Stimulated activated CD8-positive, alpha-beta memory T cell treated with anti-CD3 and anti-CD28 coated beads, Interleukin-2, amount 100 ng/mL, for 48 hours (primary cell): ENCODE measurements at places on chromosomes 7 and 10.
A peak's percentile ranks its signal among the peaks of the same experiment; 100 is the strongest.

- no peak for DNase-seq
Measured at GRCh38 chr10:71388583-71389310, 8.0 kb upstream of the CDH23 start.

- no peak for DNase-seq
Measured at GRCh38 chr10:28220811-28221210, 82.1 kb downstream of the MPP7 start.

GRCh38 chr10:89944138-89944537 lies 242.7 kb downstream of the KIF20B start:
- DNase-seq = no peak

GRCh38 chr7:38339953-38340819 lies 66.8 kb upstream of the TARP start:
- no peak for DNase-seq

DNA sequence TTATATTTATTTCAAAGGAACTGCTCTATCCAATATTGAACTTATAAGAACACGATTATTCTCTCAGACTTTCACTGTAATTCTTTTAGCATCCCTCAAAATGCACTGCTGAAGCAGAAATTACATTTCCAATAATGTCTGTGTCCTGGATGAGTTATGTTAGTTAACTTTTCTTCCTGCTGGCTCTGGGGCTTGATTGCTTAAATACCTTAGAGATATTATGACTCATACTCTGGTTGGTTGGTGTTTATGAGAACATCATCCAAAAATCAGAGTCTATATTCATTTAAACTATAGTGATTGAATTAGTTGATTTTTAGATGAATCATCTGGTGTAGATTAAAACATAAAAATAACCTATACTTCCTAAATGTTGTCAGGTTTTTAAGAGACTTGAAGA lies 246.3 kb upstream of the VWC2 start:
- DNase-seq = no peak

- no peak for DNase-seq
Measured at GRCh38 chr7:127766831-127767459, 115.0 kb downstream of the SND1 start.

GRCh38 chr10:14063531-14064285 lies 267.0 kb downstream of the FRMD4A start:
- DNase-seq = no peak

GRCh38 chr10:114117728-114118127 lies 56.3 kb downstream of the CCDC186 start:
- no peak for DNase-seq

- DNase-seq = no peak
Measured at GRCh38 chr7:103729026-103729425, 260.4 kb downstream of the RELN start.

DNA sequence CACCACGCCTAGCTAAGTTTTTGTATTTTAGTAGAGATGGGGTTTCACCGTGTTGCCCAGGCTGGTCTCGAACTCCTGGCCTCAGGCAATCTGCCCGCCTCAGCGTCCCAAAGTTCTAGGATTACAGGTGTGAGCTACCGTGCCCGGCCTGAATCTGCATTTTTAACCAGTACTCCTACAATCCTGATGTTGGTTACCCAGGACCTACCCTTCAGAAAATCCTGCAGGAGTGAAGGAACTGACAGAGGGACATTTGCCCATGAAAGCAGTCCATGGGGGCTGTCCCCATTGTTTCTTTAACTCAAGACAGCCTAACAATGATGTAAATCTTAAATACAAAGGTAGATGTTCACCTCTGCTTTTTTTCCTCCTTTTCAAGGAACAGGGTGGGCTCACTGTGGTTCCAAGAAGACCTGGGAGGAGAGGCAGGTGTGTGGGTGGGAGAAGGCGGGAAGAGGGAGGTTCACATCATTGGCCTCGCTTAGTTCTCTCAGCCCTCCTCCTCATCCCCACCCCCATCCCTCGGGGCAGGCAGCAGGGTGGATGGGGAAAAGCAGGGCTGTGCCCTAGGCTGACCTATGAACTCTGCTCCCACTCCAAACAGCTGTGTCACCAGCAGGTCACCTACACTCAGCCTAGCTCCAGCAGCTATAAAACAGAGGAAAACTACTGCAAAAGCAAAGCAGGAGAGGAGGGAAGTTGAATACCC lies 13.5 kb downstream of the LRRC20 start:
- no peak for DNase-seq

DNA sequence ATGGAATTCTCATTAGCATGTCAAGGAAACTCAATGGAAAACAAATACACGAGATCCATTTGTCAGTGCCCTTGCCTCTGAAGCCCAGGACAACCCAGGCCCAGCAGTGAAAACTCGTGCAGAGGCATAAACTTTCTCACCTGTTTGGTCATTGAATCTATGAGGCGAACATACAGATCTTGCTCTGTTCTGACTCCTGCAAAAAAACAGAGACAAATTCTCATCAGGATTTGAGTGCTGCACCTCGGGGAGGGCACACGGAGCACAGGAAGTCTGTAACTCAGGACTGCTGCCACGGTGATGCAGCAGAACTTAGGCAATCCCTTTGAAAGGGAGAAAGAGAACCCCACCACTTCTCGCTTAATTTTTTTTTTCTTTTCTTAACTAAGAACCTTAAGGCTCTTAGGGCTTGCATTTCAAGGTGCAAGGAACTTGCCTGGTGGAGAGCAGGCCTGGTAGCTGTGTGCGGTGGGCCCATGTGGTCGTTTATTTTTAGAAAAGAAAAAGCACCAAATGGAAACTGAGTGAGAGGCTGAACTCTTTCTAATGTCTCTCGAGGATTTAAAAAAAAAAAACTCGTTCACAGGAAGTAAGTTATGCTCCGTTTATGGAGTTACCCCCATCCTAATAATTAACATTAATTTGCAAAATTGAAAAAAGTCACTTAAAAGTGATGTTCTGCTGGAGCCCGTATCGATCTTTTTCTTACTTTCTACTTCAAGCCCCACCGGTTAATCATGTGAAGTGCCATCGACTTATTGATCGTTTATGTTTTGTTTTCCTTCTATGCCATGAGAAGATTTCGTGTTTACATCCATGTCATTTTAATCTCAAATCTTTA lies 1.8 kb downstream of the EBF3 start:
- DNase-seq = no peak

DNA sequence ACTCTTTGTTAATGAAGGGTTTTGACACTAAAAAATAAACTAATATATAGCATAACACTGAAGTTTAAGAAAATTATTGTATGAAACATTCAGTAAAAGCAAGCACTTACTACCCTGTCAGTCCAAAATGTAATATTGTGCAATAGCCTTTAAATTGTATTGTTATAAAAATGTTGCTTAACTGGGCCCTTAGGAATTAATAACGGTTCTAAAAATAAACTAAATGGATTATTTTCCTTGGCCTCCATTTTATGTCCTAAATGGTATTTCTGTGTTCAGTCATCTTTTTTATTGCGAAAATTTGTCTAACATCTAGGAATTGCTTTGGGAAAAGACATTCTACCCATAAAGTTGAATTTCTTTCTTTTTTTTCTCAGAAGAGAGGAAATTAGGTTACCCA lies 49.0 kb upstream of the ABI1 start:
- no peak for DNase-seq

GRCh38 chr7:71429083-71429482 lies 297.1 kb downstream of the GALNT17 start:
- no peak for DNase-seq

GRCh38 chr7:135825406-135825805 lies 76.8 kb upstream of the FAM180A start:
- no peak for DNase-seq

DNA sequence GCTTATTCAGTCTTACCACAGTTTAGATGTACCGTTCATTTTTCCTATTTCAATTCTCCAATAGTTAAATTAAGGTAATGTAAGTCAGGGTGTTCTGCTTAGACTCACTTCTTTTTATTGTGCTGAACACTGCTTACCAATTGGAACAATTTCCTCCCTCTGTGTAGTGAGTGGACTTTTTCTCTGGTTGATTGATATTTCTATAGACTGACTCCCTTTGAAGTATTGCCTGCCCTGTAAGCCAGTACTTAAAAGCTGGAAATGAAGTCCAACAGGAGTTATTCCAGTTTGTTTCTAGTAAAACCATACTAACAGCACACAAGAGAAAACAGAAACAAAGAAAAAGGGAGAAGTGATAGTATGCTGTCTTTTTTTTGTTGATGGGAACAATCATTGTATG lies 1674.9 kb downstream of the REEP3 start:
- DNase-seq = no peak

- no peak for DNase-seq
Measured at GRCh38 chr10:94293354-94293753, 69.4 kb downstream of the NOC3L start.

DNA sequence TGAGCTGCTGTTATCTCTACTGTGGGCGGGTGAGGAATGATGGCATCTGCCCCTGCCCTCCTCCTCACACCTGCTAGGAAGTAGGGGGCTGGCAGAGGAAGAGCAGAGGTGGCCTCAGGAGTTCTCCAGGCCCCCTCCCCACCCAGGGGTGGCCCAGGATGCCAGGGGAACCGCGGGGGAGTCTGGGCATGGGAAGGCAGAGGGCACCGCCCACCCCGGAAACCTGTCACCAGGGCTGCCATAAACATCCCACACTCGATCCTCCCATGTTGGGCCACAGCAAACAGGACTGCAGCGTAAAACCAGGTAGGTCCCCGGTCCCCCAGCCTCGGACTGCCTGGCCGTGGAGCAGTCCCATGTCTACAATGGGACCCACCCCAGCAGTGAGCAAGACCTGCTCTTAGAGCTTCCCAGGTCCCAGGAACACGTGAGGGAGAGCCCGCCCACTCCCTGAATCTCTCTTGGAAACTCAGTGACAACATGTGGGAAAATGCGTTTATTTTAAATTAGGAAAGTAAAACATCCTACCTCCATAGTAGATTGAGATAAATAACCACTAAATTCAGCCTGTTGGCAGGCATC lies 23.4 kb downstream of the EBF3 start:
- no peak for DNase-seq

GRCh38 chr7:55181762-55182161 lies 162.9 kb downstream of the EGFR start:
- DNase-seq = no peak

DNA sequence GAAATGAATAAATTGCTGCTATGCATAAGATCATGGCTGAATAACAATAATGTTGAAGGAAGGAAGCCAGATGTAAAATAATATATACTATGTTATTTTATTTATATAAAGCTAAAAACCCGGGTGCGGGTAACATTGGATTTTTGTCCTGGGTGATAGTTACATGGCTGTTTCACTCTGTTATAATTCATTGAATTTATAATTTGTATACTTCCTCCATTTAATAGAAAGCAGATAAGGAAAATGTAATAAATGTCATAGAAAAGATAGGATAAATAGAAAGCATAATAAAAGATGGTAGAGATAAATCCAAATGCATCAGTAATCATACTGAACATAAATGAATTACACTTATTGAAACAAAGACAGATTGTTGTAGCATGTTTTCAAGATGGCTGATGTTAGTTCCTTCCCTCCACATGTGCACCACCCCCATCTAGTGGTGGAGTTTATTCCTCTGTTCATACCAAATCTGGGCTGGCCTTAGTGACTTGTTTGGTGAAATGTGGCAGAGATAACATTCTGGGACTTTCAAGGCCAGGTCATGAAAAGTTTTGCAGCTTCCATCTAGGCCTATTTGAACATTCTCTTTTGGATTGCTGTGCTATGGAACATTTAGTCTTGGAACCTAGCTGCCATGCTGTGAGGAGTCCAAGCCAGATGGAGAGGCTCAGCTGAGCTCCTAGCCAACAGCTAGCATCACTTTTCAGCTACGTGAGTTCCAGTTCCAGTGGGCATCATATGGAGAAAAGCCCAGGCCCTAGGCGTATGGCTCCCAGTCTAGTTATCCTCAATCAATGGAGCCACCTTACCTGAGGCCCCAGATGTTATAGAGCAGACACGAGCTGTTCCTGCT lies 46.9 kb downstream of the AHCYL2 start:
- peak; percentile 6 for DNase-seq

DNA sequence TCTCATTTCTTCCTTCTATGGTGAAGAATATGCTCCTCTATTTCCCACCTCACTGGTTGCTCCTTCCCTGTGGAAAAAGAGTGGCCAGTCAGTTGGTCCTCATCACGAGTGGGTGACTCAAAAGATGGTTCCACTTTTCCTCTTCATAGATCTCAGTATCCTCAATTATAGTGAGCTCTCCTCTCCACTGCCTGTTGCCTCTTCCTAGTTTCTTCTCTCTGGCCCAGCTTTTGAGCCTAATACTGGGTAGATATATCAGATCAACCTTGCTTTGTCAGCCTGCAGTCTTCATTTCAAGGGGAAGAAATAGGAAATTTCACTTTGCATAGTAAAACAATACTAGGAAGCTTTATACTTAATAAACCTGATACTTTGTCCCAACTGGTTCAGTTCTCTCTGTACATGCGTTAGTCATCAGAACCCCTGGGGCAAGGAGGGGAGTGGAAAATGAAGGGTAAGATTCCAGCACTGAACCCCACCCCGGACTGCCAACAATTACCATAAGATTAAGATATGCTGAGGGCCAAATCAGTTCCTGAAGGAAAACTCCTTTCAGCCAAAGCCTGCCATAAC lies 15.5 kb upstream of the WNT16 start:
- DNase-seq = no peak

GRCh38 chr7:146146831-146147486 lies 30.4 kb downstream of the CNTNAP2 start:
- DNase-seq = no peak

GRCh38 chr10:97174276-97174775 lies 11.4 kb downstream of the SLIT1 start:
- no peak for DNase-seq
